ENCODE measurements at places on chromosomes 12 and 14.

GRCh38 chr14:33909380-33910084, 41.3 kb downstream of the EGLN3 start:
- DNase-seq, result no peak

GRCh38 chr12:1799051-1799881, 21.1 kb upstream of the LRTM2 start:
- no peak for DNase-seq

DNA sequence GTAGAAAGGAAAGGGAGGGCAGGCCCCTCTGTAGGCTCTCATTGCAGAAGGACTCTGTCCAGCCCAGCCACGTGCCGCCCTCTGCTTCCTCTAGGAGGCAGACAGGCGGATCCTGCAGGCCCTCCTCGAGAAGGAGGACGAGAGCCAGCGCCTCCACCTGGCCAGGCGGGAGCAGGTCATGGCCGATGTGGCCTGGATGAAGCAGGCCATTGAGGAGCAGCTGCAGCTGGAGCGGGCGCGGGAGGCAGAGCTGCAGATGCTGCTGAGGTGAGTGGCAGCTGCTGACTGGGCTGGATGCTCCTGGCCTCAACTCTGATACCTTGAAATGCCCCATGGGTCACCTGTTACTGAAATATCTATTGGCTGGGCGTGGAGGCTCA, 10.9 kb downstream of the TCHP start:
- no peak for DNase-seq

- no peak for DNase-seq
Measured at GRCh38 chr14:42778984-42779383, 1172.3 kb downstream of the LRFN5 start.

GRCh38 chr14:102776761-102777710, at the start of gene TRAF3:
Gene TRAF3, plus strand, starts transcription at chr14:102777449. Its CDS starts 92,753 bp downstream, at chr14:102870202.
- peak; percentile 81 for DNase-seq

DNA sequence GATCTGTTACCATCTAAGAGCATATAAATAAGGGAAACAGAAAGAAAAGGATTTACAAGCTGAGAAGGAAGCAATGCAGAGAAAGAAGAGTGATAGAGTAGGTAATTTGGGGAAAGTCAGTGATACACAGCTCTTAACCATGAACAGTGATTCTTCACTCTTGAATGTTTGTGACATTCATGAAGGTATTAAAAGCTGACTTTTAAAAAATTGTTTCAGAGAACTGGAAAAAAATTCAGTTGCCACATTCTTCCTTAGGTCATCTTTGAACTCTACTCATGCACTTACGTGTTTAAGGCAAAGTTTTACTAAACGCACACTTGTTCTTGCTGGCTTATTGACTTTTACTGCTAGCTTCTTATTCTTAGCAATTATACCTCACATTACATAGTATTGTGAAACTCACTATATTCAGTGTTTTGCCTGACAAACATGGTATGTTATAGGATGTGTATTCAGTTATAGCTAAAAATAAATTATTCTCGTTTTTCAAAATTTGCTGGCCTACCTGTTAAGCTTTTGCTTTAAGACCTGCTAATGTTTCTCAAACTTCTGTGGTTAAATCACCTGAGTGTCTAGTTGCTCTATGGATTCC, 10.9 kb downstream of the HIF1A start:
- no peak for DNase-seq

- no peak for DNase-seq
Measured at GRCh38 chr14:61388173-61388975, 67.0 kb downstream of the PRKCH start.

DNA sequence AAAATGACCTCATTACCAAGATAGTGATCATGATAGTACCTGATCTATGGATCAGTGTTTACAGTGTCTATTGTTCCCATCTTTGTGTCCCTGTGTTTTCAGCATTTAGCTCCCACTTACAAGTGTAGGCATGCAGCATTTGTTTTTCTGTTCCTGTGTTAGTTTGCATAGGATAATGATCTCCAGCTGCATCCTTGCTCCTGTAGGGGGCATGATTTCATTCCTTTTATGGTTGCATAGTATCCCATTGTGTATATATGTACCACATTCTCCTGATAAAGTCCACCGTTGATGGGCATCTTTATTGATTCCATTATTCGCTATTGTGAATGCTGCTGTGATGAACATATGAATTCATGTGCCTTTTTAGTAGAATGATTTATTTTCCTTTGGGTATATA, 215.4 kb upstream of the NAV3 start:
- no peak for DNase-seq

- DNase-seq, result no peak
Measured at GRCh38 chr12:72790273-72790672, 518.1 kb downstream of the TRHDE start.

DNA sequence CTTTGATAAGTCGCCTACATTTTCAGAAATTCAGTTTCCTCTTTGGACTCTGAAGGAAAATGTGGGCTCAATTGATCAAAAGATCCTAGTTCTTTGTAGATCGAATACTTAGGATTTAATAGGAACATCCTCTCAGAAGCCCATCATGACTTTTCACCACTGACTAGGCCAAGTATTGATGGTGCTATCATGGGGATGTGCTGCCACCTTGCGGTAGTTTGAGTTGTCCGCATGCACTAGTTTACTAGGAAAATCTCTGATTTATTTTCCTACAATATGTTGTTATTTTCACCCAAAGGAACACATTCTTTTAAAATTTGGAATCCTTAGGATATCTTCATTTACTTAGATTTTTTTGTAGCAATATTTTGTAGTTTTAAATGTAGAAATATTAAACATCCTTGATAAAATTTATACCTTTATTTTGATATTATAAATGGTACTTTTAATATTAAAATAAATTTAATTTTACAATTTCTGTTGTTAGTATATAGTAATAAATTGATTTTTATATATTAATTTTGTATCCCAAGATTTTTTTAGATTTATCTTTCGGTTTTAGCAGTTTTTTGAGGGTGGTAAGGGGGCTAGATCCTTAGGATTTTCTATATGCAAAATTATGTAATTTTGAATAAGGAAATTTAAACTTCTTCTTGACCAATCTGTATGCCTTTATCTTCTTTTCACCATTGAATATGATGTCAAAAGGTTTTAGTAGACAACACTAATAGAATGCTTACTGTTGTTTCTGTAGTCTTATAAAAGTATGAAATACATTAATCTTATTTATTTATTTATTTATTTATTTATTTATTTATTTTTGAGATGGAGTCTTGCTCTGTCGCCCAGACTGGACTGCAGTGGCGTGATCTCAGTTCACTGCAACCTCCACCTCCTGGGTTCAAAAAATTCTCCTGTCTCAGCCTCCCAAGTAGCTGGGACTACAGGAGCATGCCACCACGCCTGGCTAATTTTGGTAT, 52.9 kb upstream of the OR9K2 start:
- DNase-seq, result peak; percentile 81

DNA sequence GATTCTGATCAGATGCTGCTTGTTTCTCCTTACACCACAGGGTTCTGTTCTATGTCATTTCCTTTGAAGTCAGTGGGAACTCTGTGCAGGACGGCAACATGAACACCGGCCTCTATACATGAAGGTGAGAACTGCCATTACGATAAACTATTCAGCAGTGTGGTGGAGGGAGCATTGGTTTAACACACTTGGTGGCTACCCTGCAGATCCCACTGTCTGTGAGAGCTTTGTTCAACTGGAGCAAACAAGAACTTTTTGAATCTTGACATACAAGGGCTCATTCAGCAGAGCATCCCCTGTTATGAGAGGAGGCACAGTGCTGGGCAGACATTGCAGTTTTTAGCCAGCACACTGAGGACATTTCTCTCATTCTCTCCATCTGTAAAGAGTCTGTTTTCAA, 10.7 kb upstream of the FRS2 start:
- DNase-seq, result no peak

DNA sequence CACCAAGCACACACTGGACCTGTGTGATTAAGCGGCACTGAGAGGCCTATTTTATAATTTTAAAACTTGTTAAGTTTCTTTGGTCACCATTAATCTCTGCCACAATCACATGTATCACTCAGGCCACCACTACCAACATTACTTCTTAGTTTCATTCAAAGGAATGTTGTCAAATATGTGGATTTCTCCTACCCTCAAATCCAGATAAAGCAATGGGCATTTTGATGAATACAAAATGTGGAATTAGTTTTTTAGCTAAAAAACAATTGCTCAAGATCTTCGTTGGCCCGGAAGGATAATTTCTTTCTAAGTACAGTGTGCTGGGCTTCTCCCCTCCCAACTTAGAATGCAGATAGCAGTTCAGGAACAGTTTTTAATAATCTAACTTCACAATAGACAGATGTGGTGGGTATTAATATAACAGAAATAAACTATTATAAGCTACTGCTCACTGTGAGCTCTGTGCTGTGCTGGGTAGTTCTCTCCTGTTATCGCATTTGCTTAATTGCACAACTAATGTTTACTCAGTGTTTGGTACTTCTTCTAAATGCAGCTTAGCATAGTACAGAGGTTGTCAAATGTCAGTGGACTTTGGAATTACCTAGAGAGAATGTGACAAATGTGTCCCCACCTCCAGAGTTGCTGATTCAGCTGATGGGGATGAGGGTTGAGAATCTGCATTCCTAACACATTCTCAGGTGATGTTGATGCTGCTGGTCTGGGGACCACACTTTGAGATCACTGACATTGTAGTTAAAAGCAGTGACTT, 266.7 kb upstream of the AMIGO2 start:
- no peak for DNase-seq

DNA sequence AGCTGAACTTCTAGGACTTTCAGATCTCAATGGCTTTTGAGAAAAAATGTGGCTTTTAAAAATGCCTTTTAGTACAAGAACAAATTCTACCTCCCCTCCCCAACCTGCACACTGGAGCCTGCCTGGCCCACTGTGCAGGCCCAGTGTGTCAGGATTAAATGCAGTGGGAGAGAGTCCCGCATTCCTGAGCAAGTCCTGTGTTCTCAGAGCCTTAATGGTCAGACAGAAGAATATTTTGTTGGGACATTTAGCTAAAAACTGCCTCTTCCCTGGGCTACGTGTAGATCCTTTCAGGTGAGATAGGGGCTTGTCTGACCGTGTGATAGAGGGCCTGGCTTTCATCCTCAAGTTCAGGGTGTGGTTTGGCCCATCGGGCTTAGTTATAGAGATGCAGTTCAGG, 63.1 kb upstream of the ESRRB start:
- DNase-seq, result no peak

- DNase-seq, result no peak
Measured at GRCh38 chr12:116381744-116382685, 104.5 kb upstream of the MED13L start.

DNA sequence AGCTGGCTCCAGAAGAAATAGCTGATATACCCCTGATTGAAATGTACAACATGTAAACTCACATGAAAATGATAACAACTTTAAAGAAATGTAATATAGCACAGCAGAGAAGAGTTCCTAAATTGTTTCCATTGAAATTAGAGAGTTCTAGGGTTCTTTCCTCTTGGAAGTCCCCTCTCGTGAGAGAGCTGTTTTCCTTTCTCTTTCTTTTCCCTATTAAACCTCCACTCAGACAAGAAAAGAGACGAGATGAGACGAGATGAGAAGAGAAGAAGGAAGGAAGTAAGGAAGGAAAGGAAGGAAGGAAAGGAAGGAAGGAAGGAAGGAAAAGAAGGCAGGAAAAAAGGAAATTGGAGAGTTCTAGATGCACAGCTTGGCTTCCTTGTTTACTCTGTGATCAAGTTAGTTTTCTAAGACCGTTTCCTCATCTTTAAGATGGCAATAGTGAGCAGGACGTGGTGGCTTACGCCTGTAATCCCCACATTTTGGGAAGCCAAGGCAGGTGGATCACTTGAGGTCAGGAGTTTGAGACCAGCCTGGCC, 11.9 kb downstream of the DRAM1 start:
- no peak for DNase-seq

DNA sequence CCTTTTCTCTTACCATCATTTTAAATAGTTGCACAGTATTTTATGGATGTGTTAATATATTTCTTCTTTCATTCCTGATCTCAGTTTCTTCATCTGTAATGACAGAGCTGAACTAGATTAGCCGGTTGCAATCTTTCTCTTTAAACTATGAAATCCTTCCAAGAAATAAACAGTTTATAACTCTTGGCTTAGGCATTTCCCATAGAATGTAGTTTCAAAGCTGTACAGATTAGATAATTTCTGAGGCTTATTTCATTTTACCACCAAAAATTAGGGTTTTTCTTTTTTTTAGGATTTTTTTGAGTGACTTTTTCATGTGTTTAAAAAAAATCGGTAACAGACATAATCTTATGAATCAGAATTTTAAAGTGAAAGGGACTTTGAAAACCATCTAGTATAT, 144.0 kb downstream of the RAD51B start:
- DNase-seq, result no peak

DNA sequence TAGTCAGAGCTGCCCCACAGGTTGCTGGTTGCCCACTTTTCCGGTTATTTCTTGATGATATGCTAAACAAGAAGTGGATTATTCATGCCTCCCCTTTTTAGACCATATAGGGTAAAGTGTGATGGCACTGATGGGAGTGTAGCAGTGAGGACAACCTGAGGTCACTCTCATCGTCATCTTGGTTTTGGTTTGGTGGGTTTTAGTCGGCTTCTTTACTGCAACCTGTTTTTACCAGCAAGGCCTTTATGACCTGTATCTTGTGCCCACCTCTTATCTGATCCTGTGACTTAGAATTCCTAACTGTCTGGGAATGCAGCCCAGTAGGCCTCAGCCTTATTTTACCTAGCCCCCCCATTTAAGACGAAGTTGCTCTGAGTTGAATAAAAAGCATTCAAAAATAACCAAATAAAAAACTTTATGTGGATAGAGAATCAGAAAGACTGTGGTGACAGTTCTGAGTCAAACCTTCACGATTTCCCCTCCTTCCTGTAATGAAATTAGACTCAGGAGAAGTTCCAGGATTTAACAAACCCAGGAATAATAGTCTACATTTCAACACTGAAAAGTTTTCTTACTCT, 144.2 kb downstream of the PAWR start:
- no peak for DNase-seq

GRCh38 chr12:129530517-129530916, 373.3 kb downstream of the TMEM132D start:
- DNase-seq, result no peak

- no peak for DNase-seq
Measured at GRCh38 chr12:22562036-22563028, 18.0 kb upstream of the C2CD5 start.

GRCh38 chr14:51613416-51613815, 38.3 kb upstream of the FRMD6 start:
- no peak for DNase-seq

- DNase-seq, result no peak
Measured at GRCh38 chr12:98154850-98155249, 360.5 kb upstream of the TMPO start.

DNA sequence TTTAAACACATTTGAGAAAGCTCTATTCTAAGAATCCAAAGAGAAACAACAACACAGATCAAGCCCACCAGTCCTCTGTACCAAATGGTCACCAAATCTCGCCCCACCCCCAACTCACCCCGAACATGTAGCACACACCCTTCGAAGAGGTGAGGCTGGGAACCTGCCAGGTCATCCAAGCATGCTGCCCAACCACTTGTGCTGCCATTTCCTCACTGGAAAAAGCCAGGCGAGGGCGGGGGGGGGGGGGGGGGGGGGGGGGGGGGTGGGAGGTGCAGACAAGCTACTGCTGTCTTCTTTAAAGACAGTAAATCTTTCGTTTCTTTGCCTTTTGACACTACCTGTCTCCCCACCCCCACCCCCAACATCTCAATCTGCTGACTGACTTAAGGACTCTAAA, 59.9 kb downstream of the SETD3 start:
- DNase-seq, result no peak

GRCh38 chr12:93297032-93297431, 80.7 kb upstream of the NUDT4 start:
- no peak for DNase-seq

Measured in activated T-cell treated with anti-CD3 and anti-CD28 coated beads for 1 hour (primary cell).